ENCODE measurements at places on chromosomes 4 and X.
A peak's percentile ranks its signal among the peaks of the same experiment; 100 is the strongest.

- peaks cover 15% of the 10 kb centered on the region for H3K4me1 ChIP-seq
- H3K27me3 ChIP-seq: no peaks in the 10 kb centered on the region
- H3K36me3 ChIP-seq: peaks cover 5% of the 10 kb centered on the region
- no peak overlapping the region for H3K27ac ChIP-seq
- no peak overlapping the region for H3K4me3 ChIP-seq
Observed at GRCh38 chrX:55714161-55714560, 3.4 kb upstream of the RRAGB start.

- peak overlapping the region; percentile 97 for H3K27ac ChIP-seq
- H3K4me3 ChIP-seq: peak overlapping the region; percentile 85
- no peaks in the 10 kb centered on the region for H3K27me3 ChIP-seq
- no peak for DNase-seq
- peaks cover 31% of the 10 kb centered on the region for H3K36me3 ChIP-seq
Observed at GRCh38 chrX:71182871-71183270, 38.2 kb downstream of the NLGN3 start.

DNA sequence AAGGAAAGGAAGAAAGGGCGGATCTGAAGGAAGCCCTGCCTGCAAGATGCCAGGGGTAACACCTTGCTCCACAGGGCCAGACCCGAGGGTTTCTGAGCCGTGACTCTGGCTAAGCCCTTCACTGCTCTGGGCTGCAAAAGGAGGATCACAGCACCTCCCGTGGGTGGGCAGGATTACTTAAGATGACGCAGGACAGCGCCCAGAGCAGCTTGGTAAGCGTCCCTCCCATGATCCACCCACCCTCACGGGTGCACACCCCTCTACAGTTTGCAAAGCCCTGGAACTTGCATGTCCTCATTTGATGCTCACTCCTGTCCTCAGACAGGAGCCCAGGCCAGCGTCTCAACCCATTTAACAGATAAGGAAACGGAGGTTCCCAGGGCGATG lies 64.9 kb downstream of the CRMP1 start:
- H3K4me1 ChIP-seq: peaks cover 41% of the 10 kb centered on the region
- no peak overlapping the region for H3K27ac ChIP-seq
- no peaks in the 10 kb centered on the region for H3K36me3 ChIP-seq
- DNase-seq: no peak
- H3K4me3 ChIP-seq: no peak overlapping the region

GRCh38 chrX:131677655-131678628 lies 134.1 kb downstream of the OR13H1 start:
- no peaks in the 10 kb centered on the region for H3K4me1 ChIP-seq
- peak; percentile 28 for DNase-seq
- no peaks in the 10 kb centered on the region for H3K27me3 ChIP-seq
- no peak overlapping the region for H3K4me3 ChIP-seq
- H3K36me3 ChIP-seq: no peaks in the 10 kb centered on the region

GRCh38 chr4:185211641-185212040 lies 2.2 kb downstream of the SNX25 start:
- peaks cover 9% of the 10 kb centered on the region for H3K36me3 ChIP-seq
- no peak for DNase-seq
- peak overlapping the region; percentile 87 for H3K4me3 ChIP-seq
- peaks cover 3% of the 10 kb centered on the region for H3K27me3 ChIP-seq

DNA sequence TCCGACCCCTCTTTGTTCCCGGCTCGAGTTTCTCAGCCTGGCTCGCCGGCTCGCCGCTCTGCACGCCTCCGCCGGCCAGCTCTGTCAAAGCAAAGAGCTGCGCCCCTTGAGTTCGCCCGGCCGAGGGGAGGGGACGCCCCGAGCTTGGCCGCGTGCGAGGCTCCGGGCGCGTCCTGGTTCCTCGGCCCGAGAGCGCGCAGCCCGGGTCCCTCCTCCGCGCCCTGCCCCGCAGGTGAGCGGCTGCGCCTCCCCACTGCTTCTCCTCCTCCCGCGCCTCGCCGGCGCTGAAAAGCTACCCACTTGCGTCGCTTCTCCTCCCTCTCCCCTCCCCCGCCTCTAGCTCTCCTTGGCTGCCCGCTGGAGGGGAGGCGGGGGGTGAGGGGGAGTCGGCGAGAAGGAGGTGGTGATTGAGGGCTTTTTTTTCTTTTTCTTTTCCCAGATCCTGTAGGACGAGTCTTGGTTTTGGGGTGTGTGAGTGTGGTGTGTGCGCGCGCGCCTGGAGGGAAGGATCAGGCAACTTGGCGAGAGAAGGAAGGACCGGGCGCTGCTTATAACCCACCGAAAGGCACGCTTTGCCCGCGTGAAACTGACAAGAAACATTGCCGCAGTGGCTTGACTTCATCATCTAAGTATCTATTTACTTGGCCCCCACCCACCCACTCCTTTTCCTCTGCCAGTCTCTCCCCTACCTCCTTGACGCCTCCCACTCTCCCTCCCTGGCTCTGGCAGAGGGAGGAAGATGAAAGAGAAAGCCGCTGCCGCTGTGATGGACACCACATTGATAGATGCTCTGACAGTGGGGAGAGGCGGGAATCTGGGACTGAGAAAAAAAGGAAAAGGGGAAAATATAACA lies at the start of gene LEF1:
LEF1 (minus strand) TSS at position 262 of the 853 bp plus-strand sequence. CDS start 1,165 bp downstream, outside the sequence.
- peak within 1 kb of the TSS; percentile 80 for H3K27ac ChIP-seq
- H3K36me3 ChIP-seq: peaks cover 9% of the 10 kb centered on the region
- peak; percentile 63 for DNase-seq
- H3K4me3 ChIP-seq: peak within 1 kb of the TSS; percentile 96

- no peaks in the 10 kb centered on the region for H3K27me3 ChIP-seq
- no peaks in the 10 kb centered on the region for H3K36me3 ChIP-seq
- no peak overlapping the region for H3K4me3 ChIP-seq
- no peaks in the 10 kb centered on the region for H3K4me1 ChIP-seq
- DNase-seq: no peak
- H3K27ac ChIP-seq: no peak overlapping the region
Observed at GRCh38 chr4:63017300-63017699, 1392.0 kb downstream of the TECRL start.

- DNase-seq: no peak
- H3K27ac ChIP-seq: no peak overlapping the region
- H3K27me3 ChIP-seq: peaks cover 7% of the 10 kb centered on the region
Observed at GRCh38 chr4:6529021-6529420, 46.0 kb upstream of the MAN2B2 start.

DNA sequence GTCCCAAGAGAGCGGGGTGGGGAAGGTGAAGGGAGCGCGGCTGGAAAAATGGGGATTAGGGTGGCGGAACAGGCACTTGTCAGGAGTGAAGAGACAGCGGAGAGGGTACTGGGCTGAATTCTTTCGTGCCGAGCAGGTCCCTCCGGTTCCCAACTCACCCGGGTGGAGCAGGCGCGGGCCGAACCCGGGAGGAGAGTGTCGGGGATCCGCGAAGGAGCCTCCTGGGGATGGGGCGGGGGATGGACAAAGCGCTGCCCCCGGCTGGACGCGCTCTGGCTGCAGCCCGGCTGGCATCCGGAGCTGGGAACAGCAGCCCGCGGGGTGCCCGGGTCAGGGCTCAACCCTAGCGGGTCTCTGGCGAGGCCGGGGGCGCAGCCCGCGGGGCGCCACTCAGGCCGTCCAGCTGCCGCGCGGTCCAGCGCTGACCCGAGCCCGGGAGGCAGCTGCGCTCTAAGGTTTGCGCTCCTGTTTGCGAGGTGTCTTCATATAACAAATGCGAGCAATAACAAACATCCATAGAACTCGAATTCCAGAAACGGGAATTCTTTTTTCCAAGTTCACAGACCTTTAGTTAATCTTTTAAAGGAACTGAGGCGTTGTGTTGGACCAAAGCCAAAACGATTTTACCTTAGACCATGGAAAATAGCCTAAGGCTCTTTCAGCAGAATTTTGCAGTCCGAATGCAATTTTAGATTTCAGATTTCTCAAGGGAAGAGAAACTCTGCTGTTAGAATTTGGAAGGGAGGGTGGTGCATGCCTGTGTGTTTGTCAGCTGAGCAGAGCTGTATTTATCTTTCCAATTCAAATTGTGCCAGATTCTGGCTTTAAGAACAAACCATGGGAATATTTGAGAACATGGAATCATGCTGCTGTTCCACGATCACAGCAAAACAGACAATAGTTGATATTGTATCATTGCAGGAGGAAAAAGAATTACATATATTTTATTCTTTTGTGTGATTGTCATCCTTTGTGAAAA lies 744 bp downstream of the NPY5R start:
- H3K27ac ChIP-seq: no peak overlapping the region
- H3K27me3 ChIP-seq: peaks cover 39% of the 10 kb centered on the region
- no peaks in the 10 kb centered on the region for H3K36me3 ChIP-seq

- H3K27ac ChIP-seq: no peak overlapping the region
- H3K36me3 ChIP-seq: no peaks in the 10 kb centered on the region
Observed at GRCh38 chr4:30117433-30117832, 602.7 kb upstream of the PCDH7 start.

Data from activated CD4-positive, alpha-beta memory T cell treated with anti-CD3 and anti-CD28 coated beads, Interleukin-2, amount 10 ng/mL, durations not matched to agents 7 days and 5 days (primary cell).